Stimulated activated CD4-positive, alpha-beta T cell treated with anti-CD3 and anti-CD28 coated beads, TNF-alpha, amount 100 ng/mL, for 4 hours (primary cell): ENCODE measurements at places on chromosomes 7 and 10.

- no peak for DNase-seq
Observed at GRCh38 chr10:87895430-87895829, 32.0 kb downstream of the PTEN start.

- no peak for DNase-seq
Observed at GRCh38 chr7:122487131-122487530, 182.6 kb upstream of the FEZF1 start.

- DNase-seq, result no peak
Observed at GRCh38 chr10:68604441-68604840, 44.3 kb downstream of the TET1 start.

GRCh38 chr7:148422030-148422429, 168.5 kb upstream of the C7orf33 start:
- DNase-seq, result no peak

DNA sequence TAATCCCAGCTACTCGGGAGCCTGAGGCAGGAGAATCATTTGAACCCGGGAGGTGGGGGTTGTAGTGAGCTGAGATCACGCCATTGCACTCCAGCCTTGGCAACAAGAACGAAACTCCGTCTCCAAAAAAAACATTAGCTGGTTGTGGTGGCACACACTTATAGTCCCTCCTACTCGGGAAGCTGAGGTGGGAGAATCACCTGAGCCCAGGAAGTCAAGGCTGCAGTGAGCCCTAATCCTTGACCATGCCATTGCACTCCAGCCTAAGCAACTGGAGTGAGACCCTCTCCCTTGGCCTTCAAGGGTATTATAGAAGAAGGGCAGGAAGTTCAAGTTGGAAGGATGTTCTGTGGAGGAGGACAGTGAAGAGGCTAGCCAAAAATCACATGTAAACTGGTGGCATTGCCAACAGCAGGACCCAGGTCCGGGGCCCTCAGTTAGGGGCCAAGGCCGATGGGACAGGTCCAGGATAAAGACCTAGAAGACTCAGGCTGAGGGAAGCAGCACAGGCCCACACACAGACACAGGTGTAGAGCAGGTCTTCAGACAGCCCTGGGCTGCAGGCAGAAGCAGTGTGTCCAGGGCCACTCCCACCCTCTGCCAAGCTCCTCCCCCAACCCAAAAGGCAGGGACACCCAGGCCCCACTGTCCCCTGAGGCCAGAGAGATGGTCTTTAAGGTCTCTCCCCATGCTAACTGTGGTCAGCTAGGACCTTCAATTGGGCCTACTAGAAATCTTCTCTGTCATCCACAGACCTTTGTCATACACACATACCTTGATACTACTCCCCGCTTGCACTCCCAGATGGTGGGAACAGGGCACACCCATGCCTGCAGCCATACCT, 8.4 kb upstream of the SAMD8 start:
- no peak for DNase-seq

- no peak for DNase-seq
Observed at GRCh38 chr7:57646901-57647246, 196.9 kb downstream of the ZNF716 start.

DNA sequence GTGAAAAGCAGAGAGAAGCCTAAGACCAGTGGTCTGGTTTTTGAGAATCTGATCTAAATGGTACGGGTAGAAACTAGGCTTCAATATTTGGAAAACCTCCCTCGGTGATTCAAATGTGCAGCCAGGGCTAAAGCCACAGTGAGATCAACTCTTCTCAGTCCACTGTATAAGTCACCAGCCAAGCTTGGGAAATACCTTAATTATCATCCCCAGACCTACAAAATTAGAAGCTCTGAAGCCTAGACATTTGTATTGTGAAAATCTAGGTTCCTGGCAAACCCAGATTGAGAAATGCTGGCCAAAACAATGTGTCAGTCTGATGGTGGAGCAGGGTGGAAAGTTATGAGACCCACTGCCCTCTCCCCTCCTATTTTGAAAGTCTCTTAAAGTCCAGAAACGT, 131.7 kb downstream of the DGKI start:
- DNase-seq, result no peak

GRCh38 chr7:140920745-140921144, 4.0 kb downstream of the BRAF start:
- no peak for DNase-seq

DNA sequence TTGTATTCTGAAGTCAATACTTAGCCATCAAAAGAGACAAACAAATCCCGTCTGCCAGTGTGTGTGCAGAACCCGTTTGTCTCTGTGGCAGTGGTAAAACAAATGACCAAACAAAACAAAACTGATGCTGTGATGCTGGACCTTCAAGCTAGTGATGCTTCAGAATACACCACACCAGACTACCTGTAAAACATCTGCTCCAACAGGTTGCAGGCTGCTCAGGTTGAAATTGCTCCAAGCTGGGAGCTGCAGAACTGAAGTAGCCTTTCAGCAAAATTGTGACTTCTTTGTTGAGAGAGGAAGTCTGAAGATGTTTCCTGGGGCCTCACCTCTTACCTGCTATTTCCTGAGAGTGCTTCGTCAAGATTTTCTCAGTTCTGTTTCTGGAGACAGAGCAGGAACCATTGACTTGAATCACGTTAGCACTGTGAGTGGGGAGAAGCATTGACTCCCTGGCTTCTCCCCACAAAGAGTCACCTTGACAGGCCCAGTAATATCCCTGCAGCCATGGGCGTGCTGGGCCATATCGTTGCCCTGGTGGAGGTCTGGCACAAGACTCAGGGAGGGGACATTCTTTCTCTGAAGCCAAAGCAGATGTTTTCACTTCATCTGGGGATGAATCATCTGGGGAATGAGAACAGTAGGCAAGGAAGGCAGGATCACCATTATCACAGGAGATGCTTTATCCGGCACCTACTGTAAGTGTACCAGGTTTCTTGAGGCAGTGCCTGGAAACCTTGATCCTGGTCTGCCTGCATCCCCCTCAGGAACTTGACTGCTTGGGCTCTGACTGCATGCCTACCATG, 80.2 kb downstream of the RBM20 start:
- no peak for DNase-seq

GRCh38 chr7:31878875-31879274, 191.3 kb downstream of the PDE1C start:
- no peak for DNase-seq
